GM10248 (cell line): ENCODE measurements at places on chromosomes 16 and 17.
A peak's percentile ranks its signal among the peaks of the same experiment; 100 is the strongest.

- no peak for DNase-seq
Measured at GRCh38 chr17:50589095-50589705, 28.7 kb downstream of the CACNA1G start.

DNA sequence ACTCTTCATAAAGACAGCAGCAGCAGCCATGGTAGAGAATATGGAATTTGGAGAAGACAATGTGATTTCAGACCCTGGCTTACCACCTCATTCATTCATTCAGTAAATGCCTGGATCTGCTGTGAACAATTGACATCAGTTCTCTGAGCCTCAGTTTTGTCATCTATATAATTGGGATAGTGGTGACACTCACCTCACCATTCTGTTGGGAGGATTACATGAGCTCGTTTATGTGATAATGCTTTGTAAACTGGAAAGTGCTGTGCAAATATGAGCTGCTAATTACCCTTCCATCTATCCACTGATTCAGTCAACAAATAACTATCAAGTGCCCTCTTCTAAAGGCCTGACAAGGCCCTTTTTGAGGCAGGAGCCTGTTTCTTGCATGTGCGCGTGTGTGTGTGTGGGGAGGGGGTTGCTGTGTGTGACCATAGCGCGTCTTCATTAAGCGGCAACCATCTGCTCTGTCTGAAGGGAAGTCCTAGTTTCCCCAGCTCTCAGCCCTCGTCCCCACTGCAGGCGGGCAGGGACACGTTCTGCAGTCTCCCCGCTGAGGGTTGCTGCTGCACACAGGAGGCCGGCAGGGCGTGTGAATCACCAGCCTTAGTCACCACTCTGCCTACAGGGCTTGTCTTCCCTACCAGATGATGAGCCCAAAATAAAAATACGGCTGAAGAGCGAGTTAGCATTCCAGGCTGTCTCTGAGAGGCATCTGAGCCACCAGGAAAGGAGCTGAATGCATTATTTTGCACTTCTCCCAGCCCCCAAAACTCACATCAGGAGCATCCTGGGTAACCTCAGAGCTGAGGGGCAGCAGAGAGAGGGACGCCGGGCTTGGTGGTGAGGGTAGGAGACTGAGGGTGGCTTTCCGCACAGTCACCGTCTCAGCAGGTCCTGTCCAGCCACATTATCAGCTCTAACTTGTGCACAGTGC is 19.9 kb downstream of the ARL4D start:
- DNase-seq: no peak

DNA sequence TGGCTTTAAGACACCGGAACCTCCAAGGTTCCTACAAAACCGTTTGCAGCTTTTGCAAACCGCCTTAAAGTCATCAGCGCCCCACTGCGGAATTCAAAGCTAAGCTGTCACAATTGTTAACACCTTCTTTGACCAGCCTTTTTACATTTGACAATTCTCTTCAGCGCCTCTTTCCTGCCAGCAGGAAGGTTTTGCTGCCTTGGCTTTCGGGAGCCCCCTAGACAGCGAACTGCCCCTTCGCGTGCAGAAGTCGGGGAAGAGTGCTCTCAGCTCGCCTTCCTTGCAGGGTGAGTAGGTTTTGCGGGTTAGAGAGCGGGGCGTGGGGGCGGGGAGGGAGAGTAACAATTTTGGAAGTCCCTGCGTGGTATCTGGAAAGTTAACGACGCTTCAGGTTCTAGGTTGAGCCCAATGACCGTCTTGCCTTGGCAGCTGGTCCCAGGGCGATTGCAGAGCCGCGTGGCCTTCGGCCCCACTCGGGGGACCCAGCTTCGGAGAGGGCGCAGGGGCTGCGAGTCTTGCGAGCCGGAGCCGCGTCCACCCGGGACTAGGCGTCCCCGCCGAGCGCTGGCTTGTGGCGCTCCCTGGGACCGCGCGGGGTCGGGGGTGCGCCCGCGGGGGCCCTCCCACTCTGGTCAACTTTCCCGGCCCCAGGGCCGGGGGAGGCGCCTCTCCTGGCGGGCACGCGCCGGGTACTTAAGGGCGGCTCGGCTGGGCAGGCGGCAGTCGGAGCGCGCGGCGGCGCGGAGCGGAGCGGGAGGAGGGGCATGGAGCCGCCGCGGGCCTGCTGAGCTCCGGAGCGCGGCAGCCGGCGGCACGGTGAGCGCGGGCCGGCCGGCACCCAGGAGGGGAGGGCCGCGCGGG is at the start of gene HAS3:
HAS3 (plus strand) TSS at position 153 of the 861 bp plus-strand sequence. CDS start 3,743 bp downstream, outside the sequence.
- DNase-seq: peak; percentile 65

DNA sequence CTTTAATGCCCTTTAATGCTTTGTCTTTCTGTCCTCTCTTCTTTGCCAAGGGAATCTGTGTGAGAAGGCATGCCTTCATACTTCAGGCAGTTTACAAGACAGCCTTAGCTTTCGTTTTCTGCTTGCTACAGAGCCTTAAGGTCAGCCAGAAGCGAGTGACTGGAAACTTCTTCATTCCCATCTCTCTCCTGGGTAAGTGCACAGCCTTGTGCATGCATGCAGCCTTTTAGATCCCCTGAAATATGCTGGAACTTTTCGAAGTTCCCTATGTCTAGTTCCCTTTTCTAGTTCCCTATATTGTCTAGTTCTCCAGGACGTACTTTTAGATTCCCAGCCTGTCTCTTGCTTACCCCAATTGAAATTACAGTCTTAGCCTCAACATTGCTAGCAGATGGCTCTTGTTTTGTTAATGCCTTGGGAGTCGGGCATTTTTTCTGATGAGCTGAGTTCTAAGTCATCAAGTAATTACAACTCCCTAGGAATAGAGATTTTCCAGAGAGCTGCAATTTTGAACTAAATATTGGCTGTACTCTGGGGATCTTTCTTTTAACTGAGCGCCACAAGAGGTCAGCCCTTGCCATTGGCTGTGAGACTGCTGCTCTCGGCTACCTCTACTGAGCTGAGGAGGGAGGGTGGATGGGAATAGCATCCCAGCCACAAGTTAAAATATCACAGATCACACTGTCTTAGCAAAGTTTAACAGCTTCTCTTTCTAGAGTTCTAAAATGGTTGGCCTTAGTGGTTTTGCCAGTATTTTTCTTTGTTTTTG is 22.7 kb upstream of the PPM1D start:
- peak; percentile 29 for DNase-seq

- DNase-seq: no peak
Measured at GRCh38 chr17:45433159-45433535, 477 bp upstream of the ARHGAP27 start.
